ENCODE measurements at places on chromosomes 1 and 21.

- DNase-seq: no peak
Observed at GRCh38 chr1:82227306-82228095, 426.8 kb downstream of the ADGRL2 start.

- no peak for DNase-seq
Observed at GRCh38 chr1:151828921-151829320, 2.7 kb downstream of the RORC start.

GRCh38 chr21:41137401-41137800, 30.6 kb upstream of the BACE2 start:
- no peak for DNase-seq

- no peak for DNase-seq
Observed at GRCh38 chr1:40593449-40594186, 62.2 kb downstream of the ZNF684 start.

GRCh38 chr1:205030896-205031295, 12.1 kb upstream of the CNTN2 start:
- DNase-seq: no peak

- DNase-seq: no peak
Observed at GRCh38 chr1:119115311-119115710, 25.1 kb downstream of the WARS2 start.

GRCh38 chr1:206686478-206687249, 2.0 kb downstream of the MAPKAPK2 start:
- no peak for DNase-seq

DNA sequence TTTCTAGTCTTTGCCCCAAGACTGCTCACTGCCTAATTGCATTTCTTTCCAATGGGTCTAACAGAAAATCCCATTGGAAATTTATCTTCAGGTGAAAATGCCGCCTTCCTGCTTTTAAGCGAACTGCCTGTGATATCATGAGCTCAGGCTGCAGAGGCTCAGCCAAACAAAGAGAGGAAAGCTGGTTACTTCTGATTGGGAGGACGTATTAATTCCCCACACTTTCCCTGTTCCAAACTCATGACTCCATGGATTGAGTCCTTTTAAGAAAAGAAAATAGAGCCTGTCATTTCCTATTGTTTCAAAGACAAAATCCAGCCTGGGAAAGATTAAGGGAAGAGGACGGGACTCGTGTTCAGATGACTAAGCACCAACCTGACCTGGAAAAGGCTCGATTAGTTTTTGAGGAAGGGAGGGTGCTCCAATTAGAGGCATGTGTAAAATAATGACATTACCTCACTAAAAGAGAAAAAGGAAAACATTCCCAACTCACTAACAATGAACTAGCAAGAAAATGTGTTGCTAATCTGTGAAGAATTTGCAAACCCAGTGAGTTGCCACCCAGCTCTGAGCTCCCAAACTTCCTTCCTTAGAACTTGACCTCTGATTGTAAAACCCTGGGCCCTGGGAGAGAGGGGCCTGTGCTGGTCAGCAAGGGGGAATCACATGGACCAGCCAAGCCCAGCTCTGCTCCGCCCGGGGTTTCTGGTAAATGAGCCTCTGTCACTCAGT, 61.2 kb downstream of the TCP10L start:
- DNase-seq: no peak

DNA sequence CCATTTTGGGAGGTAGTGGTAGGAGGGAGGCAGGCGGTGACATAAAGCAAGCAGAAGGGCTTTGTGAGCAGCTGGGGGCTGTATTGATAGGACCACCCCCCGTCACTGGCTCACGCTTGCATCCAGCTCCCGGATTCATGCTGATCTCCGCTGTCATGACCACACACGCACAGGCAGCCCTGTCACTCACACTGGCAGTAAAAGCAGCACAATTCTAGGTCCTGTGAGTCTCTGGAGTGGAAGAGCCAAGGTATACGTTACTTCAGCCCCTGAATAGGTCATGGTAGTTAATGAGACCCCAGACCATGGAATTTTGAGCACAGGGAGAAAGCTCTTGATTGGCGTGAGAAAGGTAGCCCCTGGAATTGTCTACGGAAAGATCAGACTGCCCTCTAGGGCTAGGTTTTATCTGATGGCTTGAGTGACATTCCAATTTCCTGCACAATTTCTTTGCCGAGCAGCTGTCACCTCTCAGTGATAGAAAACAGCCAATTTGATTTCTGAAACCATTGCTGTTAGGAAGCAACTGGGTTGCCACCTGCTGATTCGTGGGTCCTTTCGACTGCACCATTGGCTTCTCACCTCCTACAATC, 5.4 kb downstream of the OR2B11 start:
- no peak for DNase-seq

GRCh38 chr21:28269173-28269572, 723.5 kb downstream of the LTN1 start:
- DNase-seq: no peak

GRCh38 chr1:216616425-216616824, 106.8 kb downstream of the ESRRG start:
- DNase-seq: no peak

GRCh38 chr1:43949678-43950077, 2.9 kb downstream of the IPO13 start:
- DNase-seq: no peak
